ENCODE measurements at places on chromosomes 5 and 9. TPM values are rescaled to one million over a fixed set of nuclear protein-coding genes. Genes with fewer than 3 reads are reported as not detected.

PCDHB11 gene
- total RNA-seq: not detected

LRRTM2 gene
- total RNA-seq: not detected

SEPTIN8 gene
- total RNA-seq: 20.5 TPM

PKN3 gene
- 9.1 TPM for total RNA-seq

- no peak for DNase-seq
Observed at GRCh38 chr9:104092875-104093600, 1.1 kb upstream of the SMC2 start.

DNA sequence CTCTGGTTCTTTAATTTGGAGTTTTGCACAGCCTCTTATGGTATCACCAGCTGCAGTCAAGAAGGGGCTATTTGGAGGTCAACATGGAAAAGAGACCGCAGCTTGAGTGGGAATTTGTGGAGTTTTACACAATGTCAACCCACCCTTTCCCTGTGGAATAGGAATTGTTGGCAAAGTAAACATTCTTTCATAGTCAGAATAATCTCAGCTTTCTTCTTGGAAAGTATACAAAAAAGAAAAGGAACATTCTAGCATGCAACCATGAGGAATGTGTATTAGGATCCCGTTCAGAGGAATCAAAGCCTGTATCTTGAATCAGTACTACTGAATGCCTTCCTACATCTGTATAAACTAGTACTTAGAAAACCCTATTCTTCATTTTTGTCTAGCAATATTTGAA lies 107.6 kb downstream of the LURAP1L start:
- DNase-seq: no peak

GRCh38 chr5:73488806-73489205 lies 9.4 kb upstream of the BTF3 start:
- DNase-seq: no peak
